ENCODE measurements at places on chromosomes 4 and X.

DNA sequence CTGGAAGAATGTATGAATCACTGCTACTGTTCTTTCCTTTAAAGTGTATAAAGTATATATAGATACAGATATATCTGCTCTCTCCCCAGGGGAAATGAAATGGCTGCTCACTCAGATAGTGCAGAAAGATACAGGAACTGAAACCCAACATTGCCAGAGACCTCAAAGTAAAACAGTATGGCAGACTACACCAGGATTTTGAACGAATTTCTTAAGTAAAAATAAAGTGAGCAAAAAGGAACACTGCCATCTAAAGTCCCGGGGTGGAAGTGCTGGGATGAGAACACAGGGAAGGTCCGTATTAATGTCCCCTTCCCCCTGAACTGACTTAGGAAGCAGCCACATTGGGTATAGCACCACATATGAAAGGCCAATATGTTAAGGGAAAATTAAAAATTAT is 93.4 kb downstream of the TMA16 start:
- H3K4me1 ChIP-seq, result no peaks in the 10 kb centered on the region
- no peaks in the 10 kb centered on the region for H3K27me3 ChIP-seq
- H3K27ac ChIP-seq, result no peak overlapping the region

DNA sequence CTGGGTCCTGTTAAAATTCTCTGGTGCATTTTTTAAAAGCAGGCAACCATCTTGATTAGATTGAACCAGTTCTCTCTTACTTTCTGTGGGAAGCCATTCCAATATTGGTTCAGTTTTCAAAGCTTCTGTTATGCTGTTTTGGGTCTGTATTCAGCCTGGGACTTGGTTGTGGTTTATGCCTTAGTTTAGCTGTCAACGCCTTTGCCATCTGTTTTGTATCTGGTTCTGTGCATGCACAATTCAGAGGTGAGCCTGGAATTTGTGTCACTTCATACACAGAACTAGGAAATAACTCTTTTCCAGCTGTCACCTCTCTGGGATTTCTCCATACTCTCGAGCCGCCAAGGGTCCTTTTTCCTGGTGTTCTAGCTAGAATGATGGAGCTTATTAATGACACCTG is 46.2 kb downstream of the STAP1 start:
- H3K4me3 ChIP-seq, result no peak overlapping the region
- no peaks in the 10 kb centered on the region for H3K27me3 ChIP-seq
- no peak overlapping the region for H3K27ac ChIP-seq
- H3K4me1 ChIP-seq, result no peaks in the 10 kb centered on the region
- no peak for DNase-seq

DNA sequence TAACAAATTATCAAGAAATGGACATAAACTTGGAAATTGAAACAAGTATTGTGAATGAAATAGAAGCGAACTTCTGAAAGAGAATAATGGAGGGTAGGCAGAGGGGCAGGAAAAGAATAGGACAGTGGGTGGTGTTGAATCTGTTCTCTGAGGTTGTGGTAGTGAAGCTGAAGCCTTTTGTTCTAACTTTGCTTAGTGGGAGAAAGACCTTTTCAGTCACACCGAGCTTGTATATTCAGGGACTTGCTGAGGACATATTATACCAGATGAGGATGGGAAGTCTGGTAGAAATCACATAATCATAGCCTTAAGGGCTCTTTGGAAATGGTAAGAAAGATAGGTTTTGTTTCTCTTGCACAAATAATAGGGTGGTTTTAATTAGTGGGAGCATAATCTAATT is 115.4 kb upstream of the NDST4 start:
- DNase-seq, result no peak
- no peak overlapping the region for H3K4me3 ChIP-seq
- no peaks in the 10 kb centered on the region for H3K4me1 ChIP-seq
- H3K36me3 ChIP-seq, result no peaks in the 10 kb centered on the region
- no peaks in the 10 kb centered on the region for H3K27me3 ChIP-seq

- H3K4me1 ChIP-seq, result no peaks in the 10 kb centered on the region
- no peak overlapping the region for H3K4me3 ChIP-seq
- H3K27me3 ChIP-seq, result no peaks in the 10 kb centered on the region
- H3K36me3 ChIP-seq, result no peaks in the 10 kb centered on the region
- no peak overlapping the region for H3K27ac ChIP-seq
These were observed 21.2 kb upstream of the TRPC5OS start for GRCh38 chrX:111854556-111855490.

DNA sequence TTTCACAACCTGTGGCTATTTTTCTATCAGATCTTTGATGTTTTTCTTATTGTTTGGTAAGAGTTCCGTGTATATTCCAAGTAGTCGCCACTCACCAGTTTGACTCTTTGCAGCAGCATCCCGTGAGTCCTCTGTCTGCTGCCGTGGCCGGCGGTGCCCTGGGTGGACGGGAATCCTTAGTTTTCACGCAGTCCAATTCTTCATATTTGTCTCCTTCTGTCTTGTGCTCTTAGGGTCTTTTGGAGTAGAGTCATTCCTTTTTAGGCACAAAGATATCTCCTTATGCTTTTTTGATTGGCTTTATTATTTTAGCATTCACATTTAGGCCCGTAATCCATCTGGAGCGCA is 94.9 kb upstream of the MSX1 start:
- no peak overlapping the region for H3K27ac ChIP-seq
- no peak for DNase-seq
- no peaks in the 10 kb centered on the region for H3K4me1 ChIP-seq
- H3K36me3 ChIP-seq, result no peaks in the 10 kb centered on the region

GRCh38 chr4:105306820-105307219 is 160.1 kb downstream of the TET2 start:
- H3K4me3 ChIP-seq, result no peak overlapping the region
- no peaks in the 10 kb centered on the region for H3K36me3 ChIP-seq
- no peak overlapping the region for H3K27ac ChIP-seq
- no peaks in the 10 kb centered on the region for H3K4me1 ChIP-seq
- H3K27me3 ChIP-seq, result no peaks in the 10 kb centered on the region

DNA sequence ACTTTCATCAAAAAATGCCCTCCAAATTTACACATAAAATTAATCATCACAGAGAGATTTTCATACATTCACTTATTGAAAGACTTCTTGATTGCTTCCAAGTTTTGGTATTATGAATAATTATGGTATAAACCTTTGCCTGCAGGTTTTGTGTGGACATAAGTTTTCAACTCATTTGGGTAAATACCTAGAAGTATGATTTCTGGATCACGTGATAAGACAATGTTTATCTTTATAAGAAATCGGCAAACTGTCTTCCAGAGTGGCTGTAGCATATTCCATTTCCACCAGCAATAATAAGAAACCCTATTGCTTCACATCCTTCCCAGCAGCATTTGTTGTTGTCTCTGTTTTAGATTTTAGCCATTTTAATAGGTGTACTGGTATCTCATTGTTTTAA is 1507.0 kb upstream of the IGFBP7 start:
- no peaks in the 10 kb centered on the region for H3K27me3 ChIP-seq
- no peak overlapping the region for H3K27ac ChIP-seq
- H3K4me1 ChIP-seq, result no peaks in the 10 kb centered on the region
- no peak overlapping the region for H3K4me3 ChIP-seq

DNA sequence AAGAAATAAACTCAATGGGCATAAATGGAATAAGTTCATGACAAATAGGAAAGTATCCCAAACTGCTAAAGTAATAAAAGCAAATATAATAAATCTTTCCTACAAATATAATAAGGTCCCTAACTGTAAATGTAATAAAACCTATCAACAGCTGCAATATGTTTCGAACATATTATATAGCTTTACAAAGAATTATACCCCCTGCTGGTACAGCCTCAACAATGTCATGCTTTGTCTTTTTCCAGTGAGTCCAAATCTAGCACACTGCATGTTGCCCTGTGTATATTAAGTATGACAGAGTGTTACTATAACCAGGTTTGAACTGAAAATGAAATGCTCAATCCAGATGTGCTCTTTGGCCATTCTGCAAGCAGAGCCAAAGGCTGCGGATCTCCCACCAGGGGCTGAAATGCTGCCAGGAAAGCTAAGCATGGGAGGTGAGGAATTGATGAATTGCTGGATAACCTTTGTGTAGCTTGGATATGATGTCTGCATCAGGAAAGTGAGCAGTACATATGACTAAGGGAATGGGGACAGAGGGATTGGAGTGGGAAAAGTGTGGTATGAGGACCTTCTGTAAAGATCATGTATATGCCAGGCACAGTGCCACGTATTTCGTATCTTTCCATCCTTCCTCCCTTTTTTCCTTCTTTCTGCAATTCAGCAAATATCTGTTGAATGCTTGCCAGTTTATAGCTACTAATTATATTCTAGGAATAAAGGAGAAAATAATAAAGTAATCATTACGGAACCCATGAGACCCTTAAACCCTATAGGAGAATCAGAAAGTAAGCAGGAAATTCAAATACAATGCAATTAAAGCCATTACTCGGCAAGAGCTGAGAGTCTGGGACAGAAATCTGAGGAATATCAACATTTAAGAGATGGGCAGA is 954.6 kb upstream of the LCORL start:
- no peak overlapping the region for H3K27ac ChIP-seq
- H3K4me1 ChIP-seq, result no peaks in the 10 kb centered on the region
- H3K4me3 ChIP-seq, result no peak overlapping the region
- no peaks in the 10 kb centered on the region for H3K27me3 ChIP-seq
- H3K36me3 ChIP-seq, result no peaks in the 10 kb centered on the region

DNA sequence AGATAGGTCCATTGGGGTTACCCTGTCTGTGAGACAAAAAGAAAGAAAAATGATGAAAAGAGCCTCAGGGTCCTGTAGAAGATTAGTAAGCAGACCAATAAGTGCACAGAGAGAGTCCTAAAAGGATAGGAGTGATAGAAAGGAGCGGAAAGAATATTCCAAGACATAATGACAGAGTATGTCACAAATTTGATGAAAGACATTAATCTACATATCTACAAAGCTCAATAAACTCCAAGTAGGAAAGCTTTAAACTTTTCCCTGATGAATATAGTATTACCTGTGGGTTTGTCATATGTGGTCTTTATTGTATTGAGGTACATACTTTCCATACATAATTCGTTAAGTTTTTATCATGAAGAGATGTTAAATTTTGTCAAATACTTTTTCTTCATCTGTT is 73.7 kb downstream of the MTMR8 start:
- H3K4me3 ChIP-seq, result no peak overlapping the region
- DNase-seq, result no peak
- no peaks in the 10 kb centered on the region for H3K4me1 ChIP-seq
- no peaks in the 10 kb centered on the region for H3K27me3 ChIP-seq
- no peaks in the 10 kb centered on the region for H3K36me3 ChIP-seq

DNA sequence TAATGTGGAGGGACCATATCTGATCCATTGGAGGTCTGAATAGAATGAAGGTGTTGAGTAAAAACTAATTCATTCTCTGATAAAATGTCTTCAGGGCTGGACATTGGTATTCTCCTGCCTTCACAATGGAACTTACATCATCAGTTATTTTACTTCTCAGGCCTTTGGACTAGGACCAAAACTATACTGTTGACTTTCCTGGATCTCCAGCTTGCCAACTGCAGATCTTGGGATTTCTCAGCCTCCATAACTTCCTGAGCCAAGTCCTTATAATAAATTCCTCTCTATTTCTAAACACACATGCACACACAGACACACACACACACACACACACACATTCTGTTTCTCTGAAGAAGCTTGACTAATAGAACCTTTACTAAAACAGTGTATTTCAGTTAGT is 1858.6 kb upstream of the ADGRL3 start:
- no peaks in the 10 kb centered on the region for H3K36me3 ChIP-seq
- H3K4me3 ChIP-seq, result no peak overlapping the region
- H3K27ac ChIP-seq, result no peak overlapping the region
- H3K27me3 ChIP-seq, result no peaks in the 10 kb centered on the region
- no peaks in the 10 kb centered on the region for H3K4me1 ChIP-seq
- DNase-seq, result no peak
